ENCODE measurements at places on chromosomes 3 and 15.

GRCh38 chr3:194688946-194689345 is 3.3 kb downstream of the FAM43A start:
- ATAC-seq, result no peak

GRCh38 chr3:158111861-158112260 is 2.0 kb downstream of the RSRC1 start:
- no peak for ATAC-seq

- peak; percentile 46 for ATAC-seq
These were observed 15.6 kb downstream of the SEMA3F start for GRCh38 chr3:50170689-50171088.

GRCh38 chr15:57283774-57284503 is 92.4 kb upstream of the CGNL1 start:
- ATAC-seq, result no peak

- no peak for ATAC-seq
These were observed 15.1 kb downstream of the EHD4 start for GRCh38 chr15:41957021-41957897.

GRCh38 chr15:45631776-45632175 is 3.1 kb upstream of the SQOR start:
- ATAC-seq, result no peak

DNA sequence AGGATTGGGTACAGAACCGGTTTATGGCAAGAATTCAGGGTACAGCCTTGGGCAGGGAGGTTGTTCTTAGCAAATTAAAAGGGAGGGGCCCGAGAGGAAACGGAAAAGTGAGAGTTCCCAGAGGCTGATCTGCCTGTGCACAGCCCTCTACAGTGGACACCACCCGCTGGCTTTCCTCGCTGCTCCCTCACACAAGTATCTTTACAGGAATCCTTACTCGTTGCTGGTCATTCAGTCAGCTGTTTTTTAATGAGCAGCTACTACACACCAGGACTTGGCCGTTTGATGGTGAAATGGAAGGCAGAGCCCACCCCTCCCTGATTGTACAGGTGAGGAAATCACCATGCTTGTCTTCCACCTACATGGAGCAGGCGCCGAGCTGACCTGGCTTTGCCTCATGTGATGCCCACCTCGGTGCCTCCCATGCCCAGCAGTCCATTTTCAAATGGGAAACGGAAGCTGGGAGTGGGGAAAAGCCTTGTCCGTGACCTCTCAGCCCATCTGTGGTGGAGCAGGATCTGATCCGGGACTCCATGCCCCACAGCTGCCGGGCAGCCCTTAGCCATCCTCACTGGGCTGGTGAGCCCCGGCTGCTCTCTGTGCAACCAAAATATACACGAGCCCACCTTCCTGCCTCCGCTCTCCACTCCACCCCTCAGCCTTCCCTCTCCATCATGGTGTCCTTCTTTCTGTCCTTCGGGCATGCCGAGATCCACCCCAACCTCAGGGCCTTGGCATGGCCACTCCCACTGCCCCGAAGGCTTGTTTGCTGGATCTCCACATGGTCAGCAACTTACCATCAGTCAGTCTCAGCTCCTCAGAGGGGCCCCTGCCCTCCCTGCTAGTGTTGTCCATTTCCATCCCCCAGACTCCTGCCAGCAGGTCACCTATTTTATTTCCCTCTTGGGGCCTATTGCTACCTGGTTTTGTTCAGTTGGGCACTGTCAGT is 33.3 kb upstream of the FGD5 start:
- ATAC-seq, result no peak

DNA sequence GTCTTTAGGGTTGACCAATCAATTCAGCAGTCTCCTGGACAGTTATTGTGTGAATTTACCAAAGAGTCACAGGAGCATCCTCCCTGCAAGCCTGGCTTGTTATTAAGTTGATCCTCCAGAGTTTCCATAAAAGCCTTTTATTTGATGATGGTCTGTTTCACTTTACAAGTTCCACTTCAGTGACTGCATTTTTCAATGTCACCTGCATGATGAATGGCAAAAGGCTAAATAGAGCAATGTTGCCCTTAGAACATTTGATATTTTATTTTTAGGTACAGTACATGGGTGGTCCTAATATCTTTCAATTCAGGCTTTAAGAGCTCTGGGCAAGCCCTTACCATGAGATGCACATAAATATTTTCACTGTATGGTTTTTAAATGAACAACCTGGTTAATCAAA is 22.6 kb downstream of the GUCA1C start:
- no peak for ATAC-seq

- ATAC-seq, result no peak
These were observed 4.3 kb downstream of the CHAC1 start for GRCh38 chr15:40957581-40958051.

DNA sequence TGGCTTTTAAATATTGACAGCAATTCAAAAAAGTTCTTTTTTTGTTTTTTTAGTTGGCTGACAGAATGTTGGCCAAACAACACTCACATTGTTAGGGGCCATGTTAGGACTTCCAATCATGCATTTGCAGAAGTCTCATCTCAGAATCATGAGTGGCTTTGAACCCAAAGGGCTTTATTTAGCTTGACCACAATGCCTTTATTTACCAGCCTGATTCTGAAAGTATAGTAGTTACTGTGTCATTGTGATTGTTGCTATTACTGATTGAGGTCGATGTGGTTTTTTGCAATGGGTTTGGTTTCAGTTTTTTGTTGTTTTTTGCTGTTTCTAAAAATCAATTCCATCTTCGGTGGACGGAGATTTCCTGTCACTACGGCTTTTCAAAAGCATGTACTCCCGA is 7.2 kb downstream of the GLDN start:
- ATAC-seq, result no peak

DNA sequence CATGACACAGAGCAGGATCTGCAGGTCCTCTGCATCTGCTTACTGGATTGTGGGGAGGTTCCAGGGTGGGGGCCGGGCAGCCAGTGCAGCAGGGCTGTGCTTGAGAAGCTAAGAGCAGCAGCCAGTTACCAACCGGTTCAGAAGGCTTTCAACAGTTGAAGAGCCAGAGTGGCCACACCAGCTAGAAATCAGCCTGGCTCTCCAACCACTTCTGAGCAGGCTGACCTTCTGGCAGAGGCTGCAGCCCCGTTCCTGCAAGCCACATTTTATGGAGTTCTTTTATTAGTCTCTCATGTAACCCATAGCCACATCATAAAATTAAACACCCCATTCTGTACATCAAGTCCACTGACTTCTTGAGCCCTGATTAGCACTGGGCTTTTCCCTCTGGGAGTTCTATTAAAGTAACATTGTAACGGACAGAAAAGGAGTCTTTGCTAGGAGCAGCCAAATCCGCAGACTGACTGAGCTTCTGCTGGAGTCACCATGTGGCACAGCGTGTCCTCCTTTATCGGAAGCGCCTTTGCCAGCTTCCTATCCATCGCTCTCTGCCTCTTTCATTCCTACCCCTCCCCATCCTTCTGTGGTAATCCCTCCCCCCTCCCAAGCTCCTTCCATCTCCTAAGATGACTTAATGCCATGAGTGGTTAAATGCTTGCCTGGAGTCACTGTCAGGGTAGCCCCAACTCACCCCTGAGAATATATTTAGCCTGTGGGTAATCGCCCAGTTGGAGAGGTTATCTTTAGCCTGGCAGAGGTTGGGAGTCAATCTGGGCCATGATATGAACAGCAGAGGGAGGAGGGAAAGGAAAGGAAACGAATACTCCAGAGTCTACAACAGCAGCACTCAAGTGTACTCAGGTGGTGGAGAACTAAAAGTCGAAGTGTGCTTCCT is 138.5 kb upstream of the HES1 start:
- no peak for ATAC-seq

- ATAC-seq, result no peak
These were observed 676.2 kb downstream of the NAALADL2 start for GRCh38 chr3:175535351-175535750.

DNA sequence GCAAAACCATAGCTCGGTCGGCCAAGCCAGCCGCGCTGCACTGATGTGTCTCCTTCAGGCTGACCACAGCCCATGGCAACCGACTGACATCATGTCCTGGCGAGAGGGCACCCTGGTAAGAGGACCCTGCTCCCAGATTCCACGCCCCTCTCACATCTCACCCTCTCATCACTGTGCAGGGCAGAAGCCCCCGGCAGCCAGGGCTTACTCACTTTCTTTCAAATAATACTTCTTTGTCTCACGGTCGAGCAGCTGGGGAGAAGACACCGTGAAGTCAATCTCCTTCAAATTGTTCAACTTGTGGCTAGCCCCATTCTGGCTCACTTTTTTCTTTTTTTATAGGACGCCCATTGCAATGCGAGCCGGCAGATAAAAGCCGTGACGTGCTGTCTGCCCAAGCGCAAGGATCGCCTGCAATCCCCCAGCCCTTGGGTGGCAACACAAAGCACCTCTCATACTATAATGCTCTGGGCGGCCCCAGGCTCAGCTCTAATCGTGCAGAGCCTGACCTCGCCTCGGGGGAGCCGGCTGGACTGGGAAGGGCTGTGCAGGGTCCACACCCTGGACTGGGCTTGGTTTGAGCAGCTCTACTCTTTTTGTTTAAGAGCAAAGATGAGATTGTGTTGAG is 33.6 kb downstream of the VGLL4 start:
- no peak for ATAC-seq

DNA sequence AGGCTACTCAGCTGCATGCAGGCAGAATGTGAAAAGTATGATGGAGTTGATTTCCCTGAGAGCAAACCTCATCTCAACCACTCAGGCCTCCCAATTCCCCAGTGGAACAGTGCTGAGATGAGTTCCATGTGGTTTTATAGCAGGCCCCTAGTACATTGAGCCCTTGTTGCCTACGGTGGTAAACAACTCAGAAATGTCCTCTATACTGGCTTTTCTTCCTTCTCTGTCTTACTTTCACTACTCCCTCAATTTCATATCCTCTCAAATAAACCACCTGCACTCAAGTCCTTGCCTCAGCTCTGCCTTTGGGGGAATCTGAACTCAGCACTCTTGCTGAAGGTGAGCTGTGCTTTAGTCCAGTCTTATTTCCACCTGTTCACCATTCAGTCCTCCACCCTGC is 399.9 kb downstream of the PDCD6IP start:
- ATAC-seq, result no peak

DNA sequence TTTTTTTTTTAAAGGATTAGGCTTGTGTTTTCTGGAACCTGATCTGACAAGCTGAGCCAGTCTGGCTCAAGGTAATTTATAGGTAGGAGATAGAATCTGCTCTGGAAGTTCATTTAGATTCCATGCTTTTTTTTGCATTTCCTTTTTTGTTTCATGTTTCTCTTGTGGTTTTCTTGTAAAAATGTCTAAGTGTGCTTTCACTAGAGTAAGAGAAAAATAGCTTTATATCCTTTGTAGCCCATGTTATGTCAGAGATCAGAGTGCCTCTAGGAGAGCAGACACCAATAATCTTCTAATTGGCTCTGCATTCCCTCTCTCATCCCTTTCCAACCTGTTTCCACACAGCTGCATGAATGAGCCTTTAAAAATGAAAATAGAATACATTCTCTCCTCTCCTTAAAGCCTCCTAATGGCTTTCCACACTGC is 389.8 kb upstream of the KCNMB2 start:
- peak; percentile 27 for ATAC-seq

DNA sequence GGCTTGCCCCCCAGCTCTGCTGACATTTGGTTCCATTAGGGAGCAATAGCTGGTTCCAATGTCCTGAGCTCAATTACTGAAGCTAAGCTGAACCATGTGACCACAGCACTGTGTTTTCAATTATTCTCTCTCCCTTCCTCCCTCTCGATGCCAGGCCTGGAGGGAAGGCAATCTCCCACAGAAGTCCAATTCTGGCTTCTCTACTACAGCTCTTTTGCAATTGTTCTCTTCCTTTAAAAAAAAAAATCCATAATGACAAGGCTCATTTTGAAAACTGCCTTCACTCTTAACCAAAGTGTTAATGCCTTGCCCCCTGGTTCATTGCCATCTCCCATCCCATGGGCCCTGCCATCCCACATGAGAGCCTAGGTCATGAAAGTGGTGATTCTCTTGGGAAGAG is 24.8 kb downstream of the IL16 start:
- no peak for ATAC-seq

DNA sequence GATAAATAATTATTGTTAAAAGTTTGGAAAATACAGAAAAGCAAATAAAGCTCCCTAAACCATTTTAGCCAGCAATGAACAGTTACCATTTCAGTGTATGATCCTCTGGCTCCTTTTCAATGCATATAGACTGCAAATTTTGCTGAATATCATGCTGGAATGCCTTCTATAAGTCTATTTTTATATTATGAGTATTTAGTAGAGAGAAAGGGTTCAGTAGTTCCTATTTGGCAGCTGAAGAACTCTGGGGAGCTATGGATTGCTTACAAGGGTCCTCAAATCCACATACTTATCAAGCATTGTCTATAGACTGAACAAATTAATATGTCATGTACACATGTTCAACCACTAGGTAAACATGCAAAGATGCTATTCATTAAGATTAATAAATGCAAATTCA is 46.1 kb downstream of the LRRC3B start:
- no peak for ATAC-seq

DNA sequence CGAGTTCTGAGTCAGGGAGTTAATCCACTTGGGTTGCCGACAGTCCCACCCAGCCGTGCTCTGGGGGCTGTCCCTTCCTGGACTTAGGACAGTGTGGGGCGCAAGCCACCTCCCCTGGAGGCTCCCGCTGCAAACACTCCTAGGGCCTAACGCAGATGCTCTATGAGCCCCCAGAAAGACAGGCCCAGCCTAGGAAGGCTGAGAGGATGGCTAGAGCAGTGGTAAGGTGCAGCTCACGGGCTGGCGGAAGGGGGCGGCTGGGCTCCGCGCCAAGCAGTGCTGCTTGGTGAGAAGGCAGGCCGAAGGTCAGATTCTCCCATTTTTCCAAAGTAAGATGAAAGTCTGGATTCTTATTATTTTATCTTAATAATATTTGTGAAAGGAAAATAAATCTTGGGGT is 84.6 kb upstream of the ALDH1L1 start:
- ATAC-seq, result no peak

GRCh38 chr15:100123611-100124010 is 218.2 kb downstream of the ADAMTS17 start:
- no peak for ATAC-seq

- ATAC-seq, result no peak
These were observed 17.2 kb upstream of the CD200 start for GRCh38 chr3:112315791-112316190.

DNA sequence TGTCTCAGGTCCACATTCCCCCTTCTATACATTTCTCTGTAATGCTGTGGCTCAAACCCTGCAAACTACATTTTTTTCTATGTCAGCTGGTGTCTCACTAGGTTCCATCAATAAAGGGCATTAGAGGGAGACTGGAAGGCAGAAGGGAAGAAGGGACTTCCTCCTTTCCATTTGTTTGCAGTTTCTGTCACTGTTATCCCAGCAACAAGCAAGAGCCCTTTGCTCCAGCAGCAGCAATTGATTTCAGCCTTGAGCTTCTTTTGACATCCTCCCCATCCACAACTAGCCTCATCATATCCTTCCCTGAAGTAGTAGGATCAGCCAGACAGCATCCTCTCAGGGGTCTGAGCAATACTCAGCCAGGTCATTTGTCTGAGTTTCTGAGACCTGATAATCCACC is 5.3 kb upstream of the NCK1 start:
- ATAC-seq, result no peak

DNA sequence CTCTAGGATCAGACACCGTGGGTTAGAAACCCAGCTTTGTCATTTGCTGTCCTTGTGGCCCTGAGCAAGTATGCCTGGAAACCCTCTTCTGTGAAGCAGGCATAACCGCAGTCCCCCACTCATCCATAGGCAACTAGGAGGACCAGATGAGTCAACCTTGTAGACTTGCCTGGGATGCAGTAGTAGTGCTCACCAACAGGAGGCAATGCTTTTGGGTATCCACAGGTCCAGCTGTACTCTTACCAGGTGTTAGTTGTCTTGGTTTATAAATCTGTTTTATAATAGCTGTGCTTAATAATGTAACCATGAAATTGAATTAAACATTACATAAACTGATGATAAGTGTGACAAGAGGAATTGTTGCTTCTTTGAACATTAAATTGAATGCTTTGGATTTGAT is 389.3 kb downstream of the IL20RB start:
- no peak for ATAC-seq
